ENCODE measurements at places on chromosomes 2 and 18.

GRCh38 chr2:212694398-212694797 is 155.8 kb upstream of the ERBB4 start:
- DNase-seq: no peak

DNA sequence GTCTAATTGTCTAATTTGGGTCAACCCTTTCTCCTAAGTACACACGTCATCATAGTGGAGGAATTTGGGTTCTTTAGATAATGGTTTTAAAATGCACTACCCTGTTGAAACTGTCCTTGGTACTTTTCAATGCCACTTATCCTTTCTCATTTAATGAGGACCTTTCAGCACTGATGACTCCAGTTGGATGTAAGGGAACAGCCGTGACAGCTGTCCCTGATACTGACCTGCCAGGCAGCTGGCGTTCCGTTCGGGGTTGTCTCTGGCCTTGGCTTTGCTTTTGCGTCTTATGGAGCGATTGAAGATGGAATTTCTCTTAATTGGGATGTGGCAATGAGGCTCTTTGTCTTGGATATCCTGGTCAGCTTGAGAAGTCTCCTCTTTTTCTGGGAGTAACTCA is 38.7 kb downstream of the NGEF start:
- DNase-seq: no peak

DNA sequence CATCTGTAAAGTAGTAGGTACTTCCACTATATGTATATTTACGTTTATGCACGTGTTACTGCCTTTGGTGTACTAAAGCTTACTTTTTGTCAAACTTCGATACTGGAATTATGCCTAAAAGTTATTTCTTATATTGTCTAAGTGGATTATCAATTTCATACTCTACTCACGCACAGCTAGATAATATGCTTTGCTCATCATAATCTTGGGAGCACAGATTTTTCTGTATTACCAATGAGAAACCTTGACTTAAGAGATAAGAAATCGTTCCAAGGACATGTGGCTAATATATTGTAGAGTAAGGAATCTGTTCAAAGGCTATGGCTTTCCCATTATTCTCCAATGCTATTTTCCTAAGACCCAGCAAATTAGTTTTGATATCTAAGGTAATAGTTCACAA is 6.5 kb downstream of the HSPE1 start:
- no peak for DNase-seq

GRCh38 chr2:144836635-144837350 is 316.9 kb upstream of the ZEB2 start:
- DNase-seq: no peak

GRCh38 chr2:99960790-99961189 is 181.6 kb downstream of the AFF3 start:
- no peak for DNase-seq

- no peak for DNase-seq
Observed at GRCh38 chr2:142112757-142113221, 18.0 kb downstream of the LRP1B start.

GRCh38 chr2:180876506-180876905 is 103.9 kb upstream of the UBE2E3 start:
- DNase-seq: no peak

GRCh38 chr2:66030553-66030952 is 404.4 kb upstream of the MEIS1 start:
- no peak for DNase-seq

DNA sequence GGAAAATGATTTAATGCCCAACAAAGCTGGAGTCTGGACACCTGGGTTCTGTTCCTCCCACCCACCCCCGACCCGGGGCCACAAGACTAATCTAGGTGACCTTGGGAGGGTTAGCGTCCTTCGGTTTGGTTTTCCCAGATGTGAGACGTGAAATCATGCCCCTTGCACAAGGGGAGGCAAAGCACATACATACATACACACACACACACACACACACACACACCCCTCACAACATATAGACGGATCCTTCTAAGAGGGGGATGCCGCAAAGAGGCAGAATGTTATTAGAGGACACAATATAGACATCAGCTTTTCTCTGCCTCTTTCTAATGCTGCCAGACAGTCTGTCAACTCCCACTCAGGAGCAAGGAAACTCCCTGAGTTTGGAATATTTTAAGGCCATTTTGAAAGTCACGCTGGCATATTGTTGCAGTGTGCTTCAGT is 616 bp upstream of the RBMS1 start:
- no peak for DNase-seq

DNA sequence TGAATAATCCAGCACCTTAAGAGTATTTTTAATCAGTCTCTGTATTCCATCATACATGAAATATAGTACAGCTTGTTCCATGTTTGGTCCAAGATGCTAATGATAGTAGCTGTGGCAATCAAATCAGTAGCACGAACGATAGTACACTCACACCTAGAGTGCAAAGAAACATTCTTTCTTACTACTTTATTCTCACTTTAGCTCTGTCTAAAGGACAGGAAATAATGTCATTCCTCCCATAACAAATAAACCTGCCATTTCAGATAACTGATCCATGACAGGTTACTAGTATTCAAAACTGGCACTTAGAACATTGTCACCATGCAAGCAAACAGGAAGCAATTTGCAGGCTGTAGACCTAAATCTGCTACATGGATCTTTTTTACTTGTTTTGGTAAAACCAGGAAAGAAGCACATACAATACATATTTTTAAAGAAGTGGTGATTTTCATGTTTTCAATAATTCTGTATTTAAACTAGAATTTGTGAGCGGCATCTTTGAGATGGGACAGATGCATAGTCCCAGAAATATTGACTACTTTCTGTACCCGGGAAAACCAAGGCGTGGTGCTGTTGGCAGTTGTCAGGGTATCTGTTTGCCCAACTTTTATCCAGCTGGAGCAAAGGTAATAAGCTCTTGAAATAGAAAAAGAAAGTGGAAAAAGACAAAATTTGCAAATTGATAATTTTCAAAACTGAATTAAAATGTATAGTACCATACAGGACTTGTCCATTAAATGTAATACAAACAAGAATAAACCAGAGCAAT is 49.5 kb downstream of the IKZF2 start:
- DNase-seq: no peak

- DNase-seq: no peak
Observed at GRCh38 chr2:44171018-44171417, 2.3 kb downstream of the PPM1B start.

DNA sequence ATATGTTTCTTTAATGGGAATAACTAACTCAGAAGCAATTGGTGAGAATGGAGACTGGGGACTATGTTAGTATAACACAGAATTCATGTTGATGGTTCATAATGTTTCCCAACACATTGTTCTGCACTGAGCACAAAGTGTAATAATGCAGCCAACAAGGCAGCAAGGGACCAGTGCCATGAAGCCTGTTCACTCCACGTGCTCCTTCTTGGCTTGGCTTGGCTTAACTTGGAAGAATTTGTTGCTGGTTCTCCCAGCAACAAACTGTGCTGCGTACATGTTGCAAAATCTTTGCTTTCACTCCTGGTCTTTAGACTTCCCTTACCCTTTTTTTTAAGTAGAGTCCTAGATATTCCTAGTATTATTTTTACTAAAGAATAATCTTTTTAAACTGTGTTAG is 129.7 kb downstream of the MAP3K20 start:
- DNase-seq: no peak

- DNase-seq: no peak
Observed at GRCh38 chr2:23206650-23207049, 178.3 kb upstream of the KLHL29 start.

DNA sequence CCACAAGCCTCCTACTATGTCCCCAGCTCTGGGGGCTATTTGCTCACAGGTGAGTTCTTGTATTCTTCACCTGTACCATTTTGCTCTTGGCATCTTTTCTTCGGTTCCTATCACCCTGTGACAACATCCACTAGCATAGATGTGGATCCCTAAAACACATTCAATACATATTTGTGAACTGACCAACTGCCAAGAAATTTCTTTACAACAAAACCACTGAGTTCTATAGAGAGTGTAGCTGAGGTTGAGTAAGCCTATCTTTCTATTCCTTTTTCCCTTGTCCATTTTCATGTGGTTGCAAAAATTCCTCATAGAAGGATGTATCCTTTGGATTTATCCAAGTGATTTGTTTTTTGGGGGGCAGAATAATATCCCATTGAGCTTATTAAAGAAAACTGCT is 192.7 kb upstream of the ITGA4 start:
- DNase-seq: no peak

DNA sequence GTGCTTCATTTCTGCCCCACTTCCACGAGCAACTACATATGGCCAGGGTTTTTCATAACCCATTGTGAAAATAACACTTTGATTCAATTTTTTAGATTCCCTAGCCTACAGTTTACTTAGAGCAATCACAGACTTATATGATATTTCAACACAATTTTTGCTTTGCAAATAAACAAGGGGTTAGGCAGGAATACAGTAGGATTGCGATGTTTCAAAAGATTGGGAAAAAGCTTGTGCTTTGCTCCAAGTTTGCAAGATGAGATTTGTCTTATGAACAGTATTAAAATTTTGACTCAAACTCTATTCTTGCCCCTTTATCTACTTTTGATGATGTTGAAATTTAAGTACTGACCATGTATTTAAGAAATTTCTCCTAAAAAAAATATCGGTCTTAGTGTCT is 814.5 kb upstream of the PIK3C3 start:
- DNase-seq: no peak

DNA sequence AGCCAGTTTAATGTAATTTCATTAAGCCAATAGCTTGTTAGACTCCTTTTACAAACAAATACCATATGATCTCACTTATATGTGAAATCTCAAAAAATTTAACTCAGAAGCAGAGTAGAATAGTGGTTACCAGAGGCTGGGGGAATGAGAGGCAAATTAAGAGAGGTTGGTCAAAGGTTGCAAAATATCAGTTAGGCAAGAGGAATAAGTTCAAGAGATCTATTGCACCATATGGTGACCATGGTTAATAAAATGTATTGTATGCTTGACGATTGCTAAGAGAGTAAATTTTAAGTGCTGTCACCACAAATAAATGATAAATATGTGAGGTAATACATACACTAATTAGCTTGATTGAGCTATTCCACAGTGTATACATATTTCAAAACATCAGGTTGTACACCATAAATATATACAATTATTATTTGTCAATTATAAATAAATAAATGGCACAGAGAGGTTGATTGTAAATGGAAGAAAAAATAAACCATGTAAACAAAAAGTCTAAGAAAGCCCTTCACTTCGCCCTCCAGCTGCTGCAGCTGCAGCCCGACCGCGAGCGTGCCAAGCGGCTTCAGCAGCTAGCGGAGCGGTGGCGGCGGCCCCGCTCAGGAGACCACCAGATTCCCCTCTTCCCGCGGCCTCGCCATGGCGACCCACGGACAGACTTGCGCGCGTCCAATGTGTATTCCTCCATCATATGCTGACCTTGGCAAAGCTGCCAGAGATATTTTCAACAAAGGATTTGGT is 23.0 kb upstream of the ACTR2 start:
- DNase-seq: no peak

DNA sequence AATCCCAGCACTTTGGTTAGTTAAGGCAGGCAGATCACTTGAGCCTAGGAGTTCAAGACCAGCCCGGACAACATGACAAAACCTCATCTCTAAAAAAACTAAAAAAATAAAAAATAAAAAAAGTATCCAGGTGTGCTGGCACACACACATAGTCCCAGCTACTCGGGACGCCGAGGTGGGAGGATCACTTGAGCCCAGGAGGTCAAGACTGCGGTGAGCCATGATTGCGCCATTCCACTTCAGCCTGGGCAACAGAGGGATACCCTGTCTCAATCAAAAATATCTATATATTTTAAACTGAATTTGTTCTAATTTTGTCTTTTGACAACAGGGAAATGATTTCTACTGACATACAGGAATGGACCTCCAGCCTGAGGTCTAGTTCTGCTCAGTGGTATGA is 73.3 kb upstream of the MBOAT2 start:
- no peak for DNase-seq

DNA sequence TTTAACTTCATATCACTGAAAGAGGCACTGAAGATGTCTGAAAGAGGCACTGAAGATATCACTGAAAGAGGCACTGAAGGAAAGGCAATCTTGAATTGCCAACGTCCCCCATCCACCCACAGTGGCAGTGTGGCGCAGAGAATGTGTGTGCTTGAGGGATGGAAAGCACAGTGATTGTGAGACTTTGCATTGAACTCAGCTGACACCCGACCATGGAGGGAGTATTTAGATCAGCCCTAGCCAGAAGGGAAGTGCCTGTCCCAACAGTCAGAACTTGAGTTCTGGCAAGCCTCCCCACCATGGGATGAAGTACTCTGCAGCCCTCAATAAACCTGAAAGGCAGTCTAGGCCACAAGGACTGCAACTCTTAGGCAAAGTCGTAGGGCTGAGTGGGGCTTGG is 33.8 kb downstream of the MAP4K3 start:
- DNase-seq: no peak

DNA sequence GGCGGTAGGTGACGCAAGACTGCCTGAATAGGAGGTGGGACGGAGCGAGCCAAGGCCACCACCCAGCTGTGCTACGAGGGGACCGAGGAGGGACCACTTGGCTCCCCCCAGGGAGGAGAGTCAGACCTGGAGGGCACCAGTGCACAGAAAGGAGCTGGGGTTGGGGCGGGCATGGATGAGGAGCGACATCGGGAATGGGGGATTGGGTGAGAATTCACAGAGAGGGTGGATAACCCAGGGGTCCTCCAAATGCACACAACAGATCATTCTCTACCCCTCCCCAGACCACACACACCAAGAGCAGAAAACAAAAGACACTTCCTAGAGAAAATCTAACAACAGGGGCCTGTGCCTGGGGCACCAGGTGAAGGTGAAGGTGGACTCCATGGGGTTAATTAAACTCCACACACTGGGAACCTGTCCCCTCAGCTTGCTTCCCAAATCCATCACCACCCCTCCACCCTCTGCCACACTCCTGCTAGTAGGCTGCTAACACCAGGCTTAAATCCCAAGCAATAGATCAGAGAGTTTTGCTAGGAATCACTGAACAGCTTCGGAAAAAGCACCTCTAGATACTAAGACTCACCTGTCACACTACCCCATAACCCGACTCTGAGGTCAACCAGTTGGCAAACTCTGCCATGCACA is 274.6 kb downstream of the EIPR1 start:
- no peak for DNase-seq

DNA sequence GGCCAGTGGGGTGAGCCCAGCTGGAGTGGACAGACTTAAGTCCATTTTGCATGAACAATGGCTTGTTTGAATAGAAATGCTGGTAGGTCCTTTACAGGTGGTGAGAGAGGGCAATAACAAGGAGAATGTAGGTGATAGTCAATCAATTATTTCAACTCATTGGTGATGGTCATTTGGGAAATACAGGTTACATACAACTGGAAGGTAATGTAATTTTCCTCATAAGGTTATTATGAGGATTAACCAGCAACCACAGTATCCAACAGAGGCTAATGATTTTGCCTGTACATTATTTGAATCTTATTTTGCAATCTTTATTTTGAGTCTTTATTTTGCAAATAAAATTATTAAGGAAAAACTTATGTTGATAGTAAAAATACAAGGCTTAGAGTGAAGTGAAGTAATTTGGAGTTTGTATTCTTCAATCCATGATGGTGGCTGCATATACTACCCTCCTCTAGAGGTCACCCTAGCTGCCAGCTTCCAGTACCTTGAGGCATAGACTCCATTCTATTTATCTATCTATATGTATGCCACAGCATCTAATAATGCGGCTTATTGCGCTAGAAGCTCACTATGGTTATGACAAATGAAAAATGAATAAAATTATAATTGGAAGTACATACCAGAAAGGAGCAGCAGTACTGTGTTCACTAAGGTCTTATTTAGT is 20.5 kb upstream of the HNMT start:
- no peak for DNase-seq

All from NCI-H524 (cell line).